Stomach (tissue), 19 donors: ENCODE measurements at places on chromosomes 5 and 9.

GRCh38 chr9:73649552-73649951, 497.9 kb downstream of the ANXA1 start:
- no peaks in the 10 kb centered on the region for H3K27me3 ChIP-seq
- H3K4me3 ChIP-seq, result no peak overlapping the region
- H3K27ac ChIP-seq, result no peak overlapping the region
- no peaks in the 10 kb centered on the region for H3K4me1 ChIP-seq
- no peak for DNase-seq

DNA sequence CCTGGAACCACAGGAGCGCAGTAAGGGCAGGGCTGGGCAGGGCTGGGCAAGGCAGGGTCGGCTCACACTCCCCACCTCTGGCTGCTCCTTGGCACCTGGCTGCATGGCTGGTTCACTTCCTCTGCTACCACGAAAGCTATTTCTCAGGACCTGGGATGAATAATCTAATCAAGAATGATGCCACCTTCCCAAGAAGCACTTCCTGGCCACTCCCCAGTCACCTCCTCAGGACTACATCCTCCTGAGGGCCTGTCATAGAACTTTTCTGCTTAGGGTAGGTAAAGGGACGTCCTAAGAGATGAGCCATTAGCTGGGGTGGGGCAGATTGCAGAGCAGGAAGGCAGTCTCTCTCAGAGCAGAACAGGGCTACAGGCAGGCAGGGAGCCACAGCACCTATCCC, 288.2 kb upstream of the MAP3K1 start:
- peaks cover 30% of the 10 kb centered on the region for H3K4me1 ChIP-seq
- no peak overlapping the region for H3K27ac ChIP-seq
- no peak for DNase-seq
- H3K27me3 ChIP-seq, result no peaks in the 10 kb centered on the region
- no peak overlapping the region for H3K4me3 ChIP-seq

DNA sequence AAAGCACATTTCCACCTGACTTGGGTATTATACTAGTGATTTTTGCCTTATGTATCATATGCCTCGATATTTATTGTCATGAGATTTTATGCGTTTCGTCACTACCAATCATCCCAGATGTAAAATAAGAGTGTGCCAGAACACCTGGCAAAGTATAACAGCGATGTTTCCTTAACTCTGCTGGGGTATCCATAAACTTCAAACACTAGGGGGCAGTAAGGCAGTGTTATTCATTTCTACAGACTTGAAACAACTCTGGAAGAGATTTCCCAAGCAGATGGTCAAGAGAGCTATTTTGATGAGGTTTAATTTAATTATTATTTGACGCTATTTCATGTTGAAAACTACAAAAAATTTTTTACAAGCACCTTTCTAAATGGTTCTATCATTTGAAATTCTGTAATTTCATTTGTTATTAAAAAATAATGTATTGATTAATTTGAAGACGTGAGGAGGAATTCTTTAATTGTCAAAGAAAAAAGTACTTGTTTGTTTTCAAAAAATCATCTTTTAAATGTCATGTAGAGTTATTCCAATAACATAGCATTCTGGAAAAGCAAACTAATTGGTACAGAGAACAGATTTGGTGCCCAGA, 388.5 kb upstream of the CTNND2 start:
- H3K27me3 ChIP-seq, result no peaks in the 10 kb centered on the region
- DNase-seq, result no peak
- H3K27ac ChIP-seq, result no peak overlapping the region
- no peaks in the 10 kb centered on the region for H3K4me1 ChIP-seq

DNA sequence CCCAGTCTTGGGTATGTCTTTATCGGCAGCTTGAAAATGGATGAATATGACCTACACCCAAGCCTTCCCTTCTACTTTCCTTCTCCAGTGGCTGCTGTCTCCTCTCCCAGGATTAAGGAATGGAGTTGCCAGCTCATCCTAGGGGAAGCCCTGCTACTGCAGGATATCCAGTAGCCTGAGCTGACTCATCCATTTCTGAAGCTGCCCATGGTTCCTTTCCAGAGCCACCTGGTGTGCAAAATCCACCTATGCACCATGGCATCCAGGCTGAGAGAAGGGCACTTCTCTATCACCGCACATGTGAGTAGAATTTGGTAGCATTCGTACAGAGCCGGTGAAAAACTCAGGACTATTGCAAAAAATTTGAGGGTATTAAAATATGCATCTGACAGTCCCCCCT, 290.8 kb downstream of the YTHDC2 start:
- H3K4me3 ChIP-seq, result no peak overlapping the region
- H3K27ac ChIP-seq, result no peak overlapping the region
- no peaks in the 10 kb centered on the region for H3K27me3 ChIP-seq
- no peaks in the 10 kb centered on the region for H3K4me1 ChIP-seq
- DNase-seq, result no peak
- no peaks in the 10 kb centered on the region for H3K36me3 ChIP-seq

GRCh38 chr5:149408252-149409099, 29.4 kb upstream of the IL17B start:
- DNase-seq, result no peak
- peak overlapping the region; percentile 88 for H3K27ac ChIP-seq
- no peaks in the 10 kb centered on the region for H3K27me3 ChIP-seq
- H3K4me1 ChIP-seq, result peaks cover 26% of the 10 kb centered on the region

- H3K27ac ChIP-seq, result no peak overlapping the region
- peaks cover 46% of the 10 kb centered on the region for H3K36me3 ChIP-seq
- H3K27me3 ChIP-seq, result no peaks in the 10 kb centered on the region
- DNase-seq, result no peak
- H3K4me3 ChIP-seq, result no peak overlapping the region
Observed at GRCh38 chr9:136014147-136014923, 53.2 kb upstream of the UBAC1 start.

GRCh38 chr9:99411068-99411467, 189.0 kb downstream of the SEC61B start:
- no peak for DNase-seq
- no peaks in the 10 kb centered on the region for H3K36me3 ChIP-seq
- no peak overlapping the region for H3K27ac ChIP-seq
- H3K4me3 ChIP-seq, result no peak overlapping the region

DNA sequence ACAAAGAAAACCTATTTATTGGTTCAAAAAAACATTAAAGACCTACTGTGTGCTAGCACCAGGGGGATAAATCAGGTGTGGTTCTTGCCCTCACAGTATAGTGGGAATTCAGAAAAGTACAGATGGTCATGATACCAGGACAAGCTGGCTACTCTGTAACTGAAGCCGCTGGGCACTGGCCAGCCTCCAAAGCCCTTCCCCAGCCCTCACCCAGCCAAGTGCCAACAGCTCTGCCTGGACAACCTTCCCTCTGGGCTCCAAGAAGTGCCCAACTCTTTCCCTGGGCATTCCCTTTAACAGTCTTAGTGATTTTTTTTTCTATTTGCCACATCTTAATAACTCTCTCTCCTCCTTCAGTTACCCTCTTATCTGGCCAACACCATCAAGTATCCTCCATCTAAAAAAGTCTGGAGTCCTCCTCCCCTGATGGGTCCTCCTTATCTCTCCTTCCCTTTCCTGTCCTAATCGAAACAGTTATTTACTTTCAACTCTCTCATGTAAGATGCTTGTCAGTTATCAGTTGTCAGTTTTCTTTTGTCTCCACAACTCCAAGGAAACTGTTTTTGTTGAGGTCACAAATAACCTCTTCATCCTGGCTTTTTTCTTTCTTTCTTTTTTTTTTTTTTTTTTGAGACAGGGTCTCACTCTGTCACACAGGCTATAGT, 13.3 kb upstream of the SEPTIN8 start:
- H3K36me3 ChIP-seq, result no peaks in the 10 kb centered on the region
- DNase-seq, result peak; percentile 77
- no peak overlapping the region for H3K4me3 ChIP-seq
- H3K4me1 ChIP-seq, result no peaks in the 10 kb centered on the region
- peaks cover 4% of the 10 kb centered on the region for H3K27me3 ChIP-seq

- H3K36me3 ChIP-seq, result peaks cover 76% of the 10 kb centered on the region
- H3K4me3 ChIP-seq, result no peak overlapping the region
- DNase-seq, result no peak
- no peak overlapping the region for H3K27ac ChIP-seq
- H3K27me3 ChIP-seq, result no peaks in the 10 kb centered on the region
- H3K4me1 ChIP-seq, result no peaks in the 10 kb centered on the region
Observed at GRCh38 chr5:37304888-37305287, 55.7 kb upstream of the CPLANE1 start.

DNA sequence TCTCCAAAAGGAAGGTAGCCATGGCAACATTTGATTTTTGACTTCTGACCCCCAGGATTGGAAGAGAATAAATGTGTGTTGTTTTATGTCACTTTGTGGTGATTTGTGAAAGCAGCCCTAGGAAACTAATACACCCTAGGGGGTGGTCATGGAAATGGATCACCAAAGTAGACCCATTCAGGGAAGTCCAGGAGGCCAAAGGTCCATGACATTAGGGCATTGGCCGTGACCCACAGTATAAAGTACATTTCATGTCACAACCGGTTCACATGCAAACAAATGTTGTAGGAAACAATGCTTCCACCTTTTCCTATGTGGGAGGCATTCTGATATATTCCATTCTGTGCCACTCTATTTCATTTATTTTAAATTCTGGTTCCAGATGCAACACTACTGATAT, 128.4 kb downstream of the ADAMTS12 start:
- no peaks in the 10 kb centered on the region for H3K36me3 ChIP-seq
- DNase-seq, result no peak
- H3K4me1 ChIP-seq, result no peaks in the 10 kb centered on the region

- H3K27me3 ChIP-seq, result no peaks in the 10 kb centered on the region
- no peak overlapping the region for H3K4me3 ChIP-seq
- no peak for DNase-seq
Observed at GRCh38 chr5:74693191-74693590, 8.2 kb downstream of the HEXB start.

DNA sequence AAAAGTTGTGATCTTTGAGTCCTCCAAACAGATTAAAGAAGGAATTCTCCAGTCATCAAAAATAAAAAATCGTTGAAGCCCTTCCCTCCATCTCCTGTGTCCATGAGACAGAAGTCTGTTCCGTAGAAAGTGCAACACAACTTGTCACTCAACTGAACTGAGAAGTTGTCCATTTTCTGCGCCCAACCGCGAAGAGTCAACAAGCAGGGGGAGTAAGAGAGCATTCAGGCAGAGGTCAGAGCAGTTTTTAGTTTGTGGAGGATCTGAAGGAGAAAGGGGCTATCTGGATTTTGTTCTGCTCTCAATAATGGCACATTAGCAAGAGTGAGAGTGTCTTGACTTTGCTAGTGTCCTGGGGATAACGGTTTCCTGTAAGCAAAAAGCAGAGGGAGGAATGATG, 303.9 kb downstream of the ICE1 start:
- no peak for DNase-seq
- H3K36me3 ChIP-seq, result no peaks in the 10 kb centered on the region
- H3K4me1 ChIP-seq, result no peaks in the 10 kb centered on the region
- no peak overlapping the region for H3K4me3 ChIP-seq
- no peaks in the 10 kb centered on the region for H3K27me3 ChIP-seq
- no peak overlapping the region for H3K27ac ChIP-seq

DNA sequence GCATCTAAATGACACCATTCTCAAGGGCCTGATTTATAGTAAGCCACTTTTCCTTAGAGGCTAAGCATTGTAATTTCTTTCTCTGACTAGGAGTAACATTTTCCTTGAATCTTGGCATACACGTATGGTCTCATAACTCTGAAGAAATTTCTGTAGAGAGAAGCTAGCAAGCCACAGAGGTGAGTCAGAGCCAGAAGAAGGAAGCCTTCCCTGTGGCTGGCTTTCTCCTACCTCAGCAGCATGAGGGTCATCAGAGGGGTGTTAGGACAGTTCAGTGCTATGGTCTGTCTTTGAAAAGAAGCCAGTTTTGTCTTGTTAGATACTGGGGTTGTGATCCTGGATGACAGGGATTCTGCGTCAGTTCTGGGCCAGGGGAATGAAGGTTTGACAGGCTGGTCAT, 3.2 kb downstream of the SNX30 start:
- peak; percentile 15 for DNase-seq
- H3K4me1 ChIP-seq, result peaks cover 82% of the 10 kb centered on the region
- no peaks in the 10 kb centered on the region for H3K27me3 ChIP-seq

DNA sequence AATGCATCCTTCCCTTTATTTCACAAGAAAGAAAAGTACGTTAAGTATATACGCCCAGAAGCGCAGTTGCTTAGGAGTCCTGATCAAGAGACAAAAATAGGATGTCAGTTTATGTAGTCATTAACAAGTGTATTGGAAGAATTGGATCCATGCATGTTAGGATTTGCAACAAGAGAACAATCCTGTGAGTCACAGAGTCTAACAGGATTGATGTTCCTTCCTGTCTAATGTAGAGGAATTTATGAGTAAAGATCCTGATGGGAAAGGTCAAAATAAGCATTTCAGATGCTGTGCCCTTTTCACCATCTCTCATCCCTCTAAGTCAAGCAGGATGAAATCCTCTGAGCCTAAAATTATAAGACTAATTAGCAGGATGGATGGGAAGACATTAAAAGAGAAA, 406.0 kb upstream of the GRIA1 start:
- H3K4me1 ChIP-seq, result no peaks in the 10 kb centered on the region
- no peak for DNase-seq
- no peaks in the 10 kb centered on the region for H3K27me3 ChIP-seq
- H3K36me3 ChIP-seq, result no peaks in the 10 kb centered on the region

GRCh38 chr5:139253115-139253514, 40.4 kb upstream of the MATR3 start:
- no peak for DNase-seq
- no peaks in the 10 kb centered on the region for H3K36me3 ChIP-seq
- H3K4me1 ChIP-seq, result no peaks in the 10 kb centered on the region
- H3K27ac ChIP-seq, result no peak overlapping the region
- H3K27me3 ChIP-seq, result no peaks in the 10 kb centered on the region

DNA sequence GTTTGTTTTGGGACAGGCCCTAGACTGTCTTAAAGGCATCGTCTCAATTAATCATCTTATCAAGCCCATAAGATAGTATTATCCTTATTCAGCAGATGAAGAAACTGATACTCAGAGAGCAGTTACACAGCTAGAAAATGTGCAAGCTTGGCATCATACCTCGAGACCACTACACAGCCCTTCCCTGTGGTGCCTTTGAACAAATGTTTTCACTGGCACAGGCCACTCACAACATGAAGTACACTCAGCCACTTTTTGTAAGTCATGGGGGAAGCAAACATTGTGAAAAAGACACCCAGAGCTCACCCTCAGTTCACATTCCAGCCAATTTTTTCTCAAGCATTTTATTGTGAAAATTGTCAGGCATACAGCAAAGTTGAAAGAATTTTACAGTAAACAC, 122.5 kb downstream of the WDR41 start:
- no peak overlapping the region for H3K27ac ChIP-seq
- DNase-seq, result no peak
- H3K4me1 ChIP-seq, result no peaks in the 10 kb centered on the region
- no peaks in the 10 kb centered on the region for H3K36me3 ChIP-seq

- H3K4me1 ChIP-seq, result peaks cover 27% of the 10 kb centered on the region
- H3K4me3 ChIP-seq, result peak overlapping the region; percentile 65
- peak; percentile 89 for DNase-seq
- no peaks in the 10 kb centered on the region for H3K36me3 ChIP-seq
Observed at GRCh38 chr9:114156657-114157421, 1.5 kb downstream of the COL27A1 start.

DNA sequence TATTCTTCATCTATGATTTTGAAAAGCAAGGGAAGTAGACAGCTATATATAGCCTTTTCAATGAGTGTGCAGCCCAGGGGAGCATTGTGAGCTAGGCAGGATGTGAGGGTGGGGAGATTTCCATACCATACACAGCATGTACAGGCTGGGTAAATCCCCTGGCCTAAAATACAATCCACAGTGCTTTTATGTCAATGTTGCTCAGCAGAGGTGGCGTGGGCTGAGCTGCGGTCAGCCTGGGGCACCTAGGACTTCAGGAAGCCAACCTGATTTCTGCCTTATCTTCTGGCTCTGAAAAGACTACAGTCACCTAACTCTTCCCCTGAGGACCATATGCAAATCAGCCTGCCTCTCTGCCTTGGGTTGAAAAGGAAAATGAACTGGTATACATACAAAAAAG, 6.3 kb upstream of the GARIN3 start:
- no peak overlapping the region for H3K27ac ChIP-seq
- no peak overlapping the region for H3K4me3 ChIP-seq
- H3K27me3 ChIP-seq, result no peaks in the 10 kb centered on the region
- H3K4me1 ChIP-seq, result no peaks in the 10 kb centered on the region
- peak; percentile 72 for DNase-seq
